ENCODE measurements at places on chromosomes 6 and 20.

GRCh38 chr20:9884061-9884460 lies 45.2 kb upstream of the PAK5 start:
- no peak for DNase-seq

DNA sequence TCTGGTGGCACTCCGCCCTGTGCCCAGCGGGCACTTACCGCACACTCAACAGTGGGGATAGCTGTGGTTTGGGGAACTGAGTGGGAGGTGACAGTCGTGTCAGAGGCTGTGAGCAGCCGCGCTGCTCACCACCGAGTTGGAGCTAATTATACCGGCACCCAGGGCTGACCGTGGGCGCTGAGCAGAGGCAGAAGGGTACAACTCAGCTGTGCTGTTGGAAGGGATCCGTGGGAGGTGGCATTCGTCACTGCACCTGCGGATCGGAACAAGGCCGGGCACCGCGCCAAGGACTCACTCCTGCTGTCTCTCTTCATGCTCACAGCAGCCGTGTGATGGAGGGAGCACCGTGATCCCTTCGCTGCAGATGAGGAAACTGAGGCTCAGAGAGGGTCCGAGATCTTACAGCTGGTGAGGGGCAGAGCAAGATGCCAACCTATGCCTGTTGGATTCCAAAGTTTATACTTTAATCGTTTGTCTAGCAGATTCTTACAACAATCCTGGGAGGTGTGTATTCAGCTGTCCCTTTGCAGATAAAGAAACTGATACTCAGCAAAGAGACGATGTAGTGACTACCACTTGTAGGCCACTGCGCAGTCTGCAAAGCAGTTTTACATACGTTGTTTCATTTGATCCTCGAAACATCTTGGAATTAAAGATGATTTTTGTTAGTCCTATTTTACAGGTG lies 713 bp upstream of the ELMO2 start:
- DNase-seq: no peak

- DNase-seq: no peak
Measured at GRCh38 chr20:19077370-19078220, 134.8 kb upstream of the SLC24A3 start.

DNA sequence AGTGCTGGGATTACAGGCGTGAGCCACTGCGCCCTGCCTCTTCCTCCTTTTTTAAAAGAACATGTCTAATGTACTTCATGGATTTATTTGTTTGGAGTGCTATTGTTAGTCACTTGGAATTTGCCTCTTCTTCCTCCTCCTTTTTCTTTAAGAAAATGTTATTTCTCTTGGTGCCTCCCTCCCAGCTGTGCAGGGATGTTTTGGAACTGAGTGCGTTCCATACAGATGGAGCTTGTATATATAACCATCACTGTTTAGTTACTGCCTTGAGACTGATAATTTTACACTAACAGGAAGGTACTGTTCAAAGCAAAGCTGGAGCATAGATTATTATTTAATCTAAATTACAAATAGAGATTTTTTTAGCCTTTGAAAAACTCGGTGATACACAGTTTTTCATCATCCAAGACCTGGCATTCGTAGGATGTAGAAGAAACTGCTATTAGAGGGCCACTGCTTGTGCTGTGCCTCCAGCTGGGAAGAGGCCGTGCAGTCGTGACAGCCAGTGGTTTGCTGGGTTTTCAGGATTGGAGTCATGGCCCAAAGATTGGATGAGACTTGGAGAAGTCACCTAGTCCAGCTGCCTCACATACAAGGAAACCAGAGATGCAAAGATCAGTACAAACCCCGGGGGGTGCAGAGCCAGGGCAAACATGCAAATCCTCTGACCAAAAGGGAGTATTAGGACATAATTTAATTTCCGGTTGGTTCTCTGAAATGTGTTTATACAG lies 123.1 kb downstream of the PLEKHG1 start:
- DNase-seq: no peak

GRCh38 chr6:106572875-106573585 lies 56.3 kb downstream of the RTN4IP1 start:
- no peak for DNase-seq

DNA sequence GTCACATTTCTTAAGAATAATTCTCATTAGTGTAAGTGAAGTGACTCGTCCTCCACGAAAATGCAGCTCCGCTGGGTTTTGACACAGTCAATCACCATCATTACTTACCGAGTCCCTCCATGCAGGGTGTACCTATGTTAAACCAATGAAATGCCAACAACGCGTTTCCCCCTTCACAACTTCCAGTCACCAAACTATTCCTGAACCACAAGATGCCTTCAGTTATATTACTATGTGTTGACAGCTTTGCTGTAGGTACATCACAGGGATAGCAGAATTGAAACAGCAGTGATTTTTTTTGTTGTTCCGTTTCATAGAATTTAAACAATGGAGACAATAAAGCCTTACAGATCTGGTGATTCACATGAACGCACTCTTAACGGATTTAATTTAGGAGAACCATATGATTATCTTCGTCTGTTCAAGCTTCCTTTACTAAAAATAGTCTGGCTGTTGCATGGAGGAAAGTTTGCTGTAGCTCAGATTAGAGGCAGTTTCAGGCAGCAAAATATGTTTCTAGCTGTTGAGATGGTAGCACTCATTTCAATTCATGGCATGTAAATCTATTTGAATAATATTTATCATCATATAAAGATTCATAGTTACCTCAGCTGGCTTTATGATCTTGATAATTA lies 652.8 kb downstream of the PRKN start:
- no peak for DNase-seq

DNA sequence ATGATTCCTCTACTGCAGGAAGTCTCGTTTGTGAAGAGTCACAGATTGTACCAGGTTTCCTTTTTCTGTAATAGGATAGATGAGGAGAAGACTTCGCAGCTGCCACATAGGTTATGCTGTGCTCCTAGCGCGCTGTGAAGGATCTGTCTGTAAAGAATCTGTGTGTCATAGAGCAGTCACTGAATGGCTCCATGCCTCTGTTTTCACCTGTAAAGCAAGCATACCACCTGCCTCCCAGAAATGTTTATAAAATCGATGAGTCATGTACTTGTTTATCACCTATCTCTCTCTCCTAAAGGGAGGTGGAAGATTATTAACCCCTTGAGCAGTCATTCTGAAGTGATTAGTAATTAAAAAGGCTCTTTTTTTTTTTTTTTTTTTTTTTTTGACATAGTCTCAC lies 86.6 kb downstream of the TFAP2B start:
- DNase-seq: no peak

DNA sequence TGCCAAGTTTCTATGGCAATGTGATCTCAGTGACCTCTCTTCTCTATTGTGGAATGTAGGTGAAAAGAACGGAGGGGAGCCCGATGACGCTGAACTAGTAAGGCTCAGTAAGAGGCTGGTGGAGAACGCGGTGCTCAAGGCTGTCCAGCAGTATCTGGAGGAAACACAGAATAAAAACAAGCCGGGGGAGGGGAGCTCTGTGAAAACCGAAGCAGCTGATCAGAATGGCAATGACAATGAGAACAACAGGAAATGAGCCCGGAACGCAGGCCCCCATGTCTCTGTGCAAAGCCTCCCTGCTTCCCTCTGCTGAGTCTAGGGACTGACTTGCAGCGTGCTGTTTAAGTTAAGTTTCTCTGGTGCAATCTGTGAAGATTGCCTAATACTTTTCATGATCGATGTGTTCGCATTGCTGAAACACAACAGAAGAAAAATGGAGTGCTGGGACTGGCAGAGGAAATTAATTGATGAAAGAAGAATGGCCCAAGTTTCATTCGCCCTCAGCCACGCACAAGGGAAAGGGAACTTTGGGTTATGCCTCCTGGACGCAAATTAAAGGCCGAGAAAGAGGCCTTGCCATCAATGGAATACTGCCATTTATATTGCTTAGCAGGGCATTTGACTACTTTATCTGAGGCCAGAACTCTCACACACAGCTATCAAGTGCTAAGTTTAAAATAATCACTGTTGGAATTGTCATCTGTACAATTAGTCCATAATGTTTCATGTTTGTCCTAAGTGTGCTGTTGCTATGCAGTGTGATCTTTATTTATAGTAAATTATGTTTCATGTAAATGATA lies 146.4 kb downstream of the AKAP7 start:
- DNase-seq: peak; percentile 72

- DNase-seq: no peak
Measured at GRCh38 chr6:113495521-113495920, 361.6 kb upstream of the MARCKS start.

DNA sequence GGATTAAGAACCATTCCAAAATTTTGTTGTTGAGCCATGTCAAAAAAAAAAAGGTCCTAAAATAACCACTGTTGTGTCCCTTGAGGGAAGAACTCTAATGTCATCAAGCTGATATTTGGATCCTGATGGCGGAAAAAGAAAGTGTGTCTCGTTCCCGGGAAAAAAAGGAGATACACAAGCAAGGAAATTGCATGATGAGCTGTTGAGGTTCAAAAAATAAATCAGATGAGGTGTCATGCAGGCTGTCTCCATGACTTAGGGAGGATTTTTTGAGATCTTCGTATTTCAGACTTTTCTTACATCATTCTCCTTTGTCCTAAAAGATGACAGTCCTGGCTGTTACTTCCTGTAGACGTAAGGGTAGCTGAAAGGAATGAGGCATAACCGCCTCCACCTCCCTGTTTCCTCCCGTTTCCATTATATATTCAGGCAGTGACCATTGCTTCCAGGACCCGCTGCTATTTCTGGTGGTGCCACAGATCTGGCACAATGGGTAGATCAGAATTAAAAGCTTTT lies 117.3 kb upstream of the TNFAIP3 start:
- no peak for DNase-seq

- no peak for DNase-seq
Measured at GRCh38 chr6:85975957-85976356, 333.3 kb upstream of the SYNCRIP start.

DNA sequence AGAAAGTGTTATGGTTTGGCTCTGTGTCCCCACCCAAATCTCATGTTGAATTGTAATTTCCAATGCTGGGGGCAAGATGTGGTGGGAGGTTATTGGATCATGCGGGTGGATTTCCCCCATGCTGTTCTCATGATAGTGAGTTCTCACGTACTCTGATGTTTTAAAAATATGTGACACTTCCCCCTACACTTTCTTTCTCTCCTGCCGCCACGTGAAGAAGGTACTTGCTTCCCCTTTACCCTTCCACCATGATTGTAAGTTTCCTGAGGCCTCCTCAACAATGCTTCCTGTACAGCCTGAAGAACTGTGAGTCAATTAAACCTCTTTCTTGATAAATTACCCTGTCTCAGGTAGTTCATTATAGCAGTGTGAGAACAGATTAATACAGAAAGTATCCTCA lies 150.8 kb downstream of the TMEM200A start:
- DNase-seq: no peak

DNA sequence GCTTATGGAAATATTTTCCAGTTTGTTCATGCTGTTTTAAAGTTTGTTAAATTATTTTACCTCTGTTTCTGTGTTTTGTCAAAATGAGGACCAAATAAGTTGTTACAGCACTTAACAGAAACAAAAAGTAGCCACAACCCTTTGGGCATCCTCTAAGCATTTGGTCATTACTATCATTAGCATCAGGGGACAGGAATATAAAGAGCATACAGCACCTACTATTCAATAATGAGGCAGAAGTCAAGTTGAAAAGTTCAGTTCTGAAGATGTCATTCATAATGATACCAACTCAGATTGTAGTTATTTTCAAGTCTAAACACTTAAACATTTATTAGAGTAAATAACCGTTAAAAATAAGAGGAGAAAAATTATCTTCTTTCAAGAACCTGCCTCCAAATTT lies 862.3 kb upstream of the FLRT3 start:
- no peak for DNase-seq

DNA sequence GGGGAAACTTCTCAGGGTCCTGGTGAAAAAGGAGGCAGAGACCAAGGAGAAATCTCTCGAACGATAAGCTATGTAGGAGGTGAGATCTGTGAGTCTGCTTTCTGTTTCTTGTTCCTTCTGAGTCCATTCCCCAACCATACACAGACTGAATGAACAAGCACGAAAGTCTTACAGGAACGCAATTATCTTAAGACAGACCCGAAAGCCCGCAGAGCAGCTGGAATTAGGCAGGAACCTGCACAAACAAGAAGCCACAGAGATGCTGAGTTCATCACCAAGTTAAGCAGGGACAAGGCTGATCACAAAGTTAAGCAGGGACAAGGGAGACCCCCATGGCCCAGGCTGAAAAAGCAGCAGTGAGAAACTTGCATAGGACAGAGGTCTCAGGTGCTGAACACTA lies 21.4 kb upstream of the NELFCD start:
- DNase-seq: no peak

GRCh38 chr6:41814629-41815028 lies 27.1 kb downstream of the TOMM6 start:
- DNase-seq: no peak

- DNase-seq: no peak
Measured at GRCh38 chr6:90818163-90818562, 231.3 kb upstream of the MAP3K7 start.

- peak; percentile 12 for DNase-seq
Measured at GRCh38 chr6:108684771-108685329, 124.1 kb downstream of the FOXO3 start.

DNA sequence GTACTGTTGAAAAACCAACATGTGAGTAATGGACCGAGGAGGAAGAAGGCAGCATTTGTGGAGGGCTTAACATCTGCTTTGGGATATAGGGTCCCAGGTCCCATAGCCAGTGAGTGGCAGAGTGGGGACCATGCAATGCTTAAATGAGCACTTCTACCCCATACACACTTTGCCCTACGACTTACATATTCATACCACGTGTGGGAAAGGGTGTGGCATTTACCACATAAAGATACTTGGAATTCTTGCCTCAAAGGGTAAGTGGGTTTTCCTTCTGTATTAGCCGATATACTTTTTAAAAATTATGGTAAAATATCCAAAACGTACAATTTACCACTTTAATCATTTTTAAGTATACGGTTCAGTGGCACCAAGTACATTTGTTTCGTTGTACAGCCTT lies 199.3 kb downstream of the BACH2 start:
- no peak for DNase-seq

DNA sequence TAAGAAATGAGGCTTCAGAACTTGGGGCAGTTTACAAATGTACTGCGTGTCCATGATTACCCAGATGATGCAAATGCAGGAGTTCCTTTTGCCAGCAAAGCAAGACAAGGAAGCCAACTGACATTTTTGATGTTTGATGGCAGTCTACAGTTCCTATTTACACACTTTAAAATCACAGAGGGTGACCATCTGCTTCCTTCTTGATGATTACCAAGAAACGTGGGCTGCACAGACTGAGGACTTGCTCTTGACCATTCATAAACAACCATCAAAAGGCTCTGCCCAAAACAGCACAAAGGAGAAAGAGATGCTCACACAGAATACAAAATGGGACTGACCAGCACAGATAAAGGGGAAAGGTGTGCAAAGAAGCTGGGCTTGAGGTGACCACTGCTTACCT lies 79.8 kb upstream of the TRAF3IP2 start:
- no peak for DNase-seq

DNA sequence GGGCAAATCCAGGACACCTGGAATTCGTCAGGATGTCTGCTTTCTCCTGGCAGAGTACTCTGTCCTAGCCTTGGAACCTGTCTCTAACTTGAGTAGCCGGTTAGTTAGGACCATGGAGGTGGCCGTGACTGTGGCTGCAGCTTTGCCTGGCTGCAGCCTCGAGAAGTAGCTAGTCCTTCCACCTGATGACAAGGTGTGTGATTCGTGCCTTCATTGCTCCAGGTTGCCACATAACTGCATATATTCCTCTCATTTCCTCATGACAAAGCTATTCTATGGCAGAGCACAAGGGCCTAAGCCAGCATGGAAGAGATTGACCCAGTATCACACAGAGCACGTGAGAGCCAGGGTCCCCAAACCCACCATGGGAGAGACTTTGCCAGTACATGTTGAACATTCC lies 39.8 kb upstream of the KIF25 start:
- no peak for DNase-seq

- no peak for DNase-seq
Measured at GRCh38 chr6:142275236-142276006, 26.4 kb upstream of the ADGRG6 start.

- no peak for DNase-seq
Measured at GRCh38 chr6:89087881-89088280, 7.3 kb downstream of the PNRC1 start.
